Fibroblast of lung (primary cell): ENCODE measurements at places on chromosomes 12 and 14. TPM values are rescaled to one million over a fixed set of nuclear protein-coding genes. Genes with fewer than 3 reads are reported as not detected.

- no peak for DNase-seq
Measured at GRCh38 chr14:31283153-31283552, 75.6 kb upstream of the HECTD1 start.

GRCh38 chr12:109433618-109434017, 43.5 kb downstream of the KCTD10 start:
- DNase-seq = no peak

- no peak for DNase-seq
Measured at GRCh38 chr14:95196268-95196667, 38.9 kb upstream of the DICER1 start.

Gene ALX1
- total RNA-seq = not detected in 2 replicates

GRCh38 chr12:103012884-103013283, 55.4 kb downstream of the ASCL1 start:
- DNase-seq = no peak

- no peak for DNase-seq
Measured at GRCh38 chr12:104682790-104683279, 226.1 kb downstream of the CHST11 start.

GRCh38 chr12:22410486-22410885, 76.0 kb upstream of the ST8SIA1 start:
- no peak for DNase-seq

Gene SERPINA10
- not detected in 2 replicates for total RNA-seq
